ENCODE measurements at places on chromosomes 13 and 19.

DNA sequence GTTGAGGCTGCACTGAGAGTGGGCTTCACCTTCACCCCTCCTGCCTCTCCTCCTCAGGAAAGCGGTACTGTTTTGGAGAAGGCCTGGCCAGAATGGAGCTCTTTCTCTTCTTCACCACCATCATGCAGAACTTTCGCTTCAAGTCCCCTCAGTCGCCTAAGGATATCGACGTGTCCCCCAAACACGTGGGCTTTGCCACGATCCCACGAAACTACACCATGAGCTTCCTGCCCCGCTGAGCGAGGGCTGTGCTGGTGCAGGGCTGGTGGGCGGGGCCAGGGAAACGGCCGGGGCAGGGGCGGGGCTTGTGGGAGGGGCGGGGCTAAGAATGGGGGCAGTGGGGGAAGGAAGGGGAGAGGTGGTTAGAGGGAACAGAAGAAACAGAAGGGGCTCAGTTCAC lies 7.5 kb downstream of the CYP2A13 start:
- DNase-seq = no peak

DNA sequence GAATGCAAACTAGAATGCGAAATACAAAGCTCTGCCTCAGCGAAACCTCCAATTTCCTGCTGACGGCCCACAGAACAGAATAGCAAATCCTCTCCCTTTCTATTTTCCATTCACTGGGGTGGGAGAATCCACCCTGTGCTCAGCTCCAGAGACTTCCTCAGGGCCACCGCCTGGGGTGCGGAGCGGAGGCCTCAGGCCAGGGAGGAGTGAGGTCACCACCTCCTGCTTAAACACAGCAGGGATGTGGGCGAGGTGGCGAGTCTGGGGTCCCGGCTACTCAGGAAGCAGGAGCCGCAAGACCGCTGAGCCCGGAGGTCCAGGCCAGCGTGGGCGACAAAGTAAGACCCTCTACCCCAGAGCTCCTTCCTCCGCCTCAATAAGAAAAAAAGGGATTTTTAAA lies 666 bp upstream of the ZNF320 start:
- no peak for DNase-seq

- no peak for DNase-seq
Measured at GRCh38 chr13:54144828-54145227, 1116.2 kb downstream of the OLFM4 start.

DNA sequence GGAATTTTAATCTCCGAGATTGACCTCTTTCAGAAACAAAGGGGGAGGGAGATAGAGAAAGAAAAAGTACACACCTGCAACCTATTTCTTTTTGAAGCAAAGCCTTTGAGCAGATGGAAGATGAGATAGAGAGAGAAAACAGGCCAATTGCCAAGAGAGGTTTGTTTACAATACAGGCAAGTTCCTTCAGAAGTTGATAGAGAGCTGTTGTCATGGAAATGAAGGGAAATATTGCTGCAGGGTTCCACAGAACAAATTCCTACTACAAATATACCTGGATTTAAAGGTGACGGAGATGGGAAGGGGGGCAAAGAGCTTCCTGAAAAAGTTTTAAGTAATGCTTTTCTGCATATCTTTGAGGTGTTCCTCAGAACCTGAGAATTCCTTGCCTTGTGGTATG lies 388.4 kb downstream of the NDFIP2 start:
- DNase-seq = no peak

DNA sequence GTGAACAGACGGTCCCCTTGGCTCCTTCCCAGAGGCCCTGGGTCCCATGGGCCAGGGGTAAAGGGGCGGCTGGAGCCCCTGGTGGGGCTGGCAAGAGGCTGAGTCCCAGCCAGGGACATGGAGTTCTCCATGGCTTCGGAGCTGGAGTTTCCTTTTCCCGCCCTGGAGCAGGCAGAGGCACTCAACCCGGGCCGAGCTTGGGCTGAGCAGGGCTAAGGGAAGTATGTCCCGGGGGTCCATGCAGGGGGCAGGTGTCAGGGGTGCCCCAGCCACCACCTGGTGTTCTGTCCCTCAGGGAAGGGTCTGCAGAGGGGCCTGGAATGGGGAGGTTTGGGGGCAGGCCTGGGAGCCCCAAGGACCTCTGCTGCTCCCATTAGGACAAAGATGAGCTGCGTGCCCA lies 54.0 kb upstream of the TPM4 start:
- no peak for DNase-seq

DNA sequence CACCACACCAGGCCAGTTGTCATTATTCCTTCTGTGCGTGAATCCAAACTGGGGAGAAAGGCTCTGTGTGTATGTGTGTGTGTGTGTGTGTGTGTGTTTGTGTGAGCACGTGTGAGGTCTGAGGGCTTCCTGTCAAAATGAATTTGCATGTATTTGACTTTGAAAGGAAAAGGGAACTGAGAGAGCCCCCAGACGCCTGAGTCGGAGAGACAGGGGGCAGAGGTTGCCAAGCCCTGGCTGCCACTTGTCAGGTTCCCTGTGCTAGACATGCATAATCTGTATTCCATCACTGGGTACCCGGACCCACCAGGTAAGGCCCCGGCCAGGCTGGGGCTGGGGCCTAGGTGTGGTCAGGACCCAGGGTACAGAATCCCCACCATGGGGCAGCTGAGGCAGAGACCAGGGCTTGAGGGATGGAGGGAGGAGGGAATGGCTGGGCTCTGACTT lies at the start of gene CLEC17A:
Gene CLEC17A (plus strand): TSS at position 191 of the 447 bp plus-strand sequence. CDS start 77 bp downstream, at position 268.
- peak; percentile 95 for DNase-seq

DNA sequence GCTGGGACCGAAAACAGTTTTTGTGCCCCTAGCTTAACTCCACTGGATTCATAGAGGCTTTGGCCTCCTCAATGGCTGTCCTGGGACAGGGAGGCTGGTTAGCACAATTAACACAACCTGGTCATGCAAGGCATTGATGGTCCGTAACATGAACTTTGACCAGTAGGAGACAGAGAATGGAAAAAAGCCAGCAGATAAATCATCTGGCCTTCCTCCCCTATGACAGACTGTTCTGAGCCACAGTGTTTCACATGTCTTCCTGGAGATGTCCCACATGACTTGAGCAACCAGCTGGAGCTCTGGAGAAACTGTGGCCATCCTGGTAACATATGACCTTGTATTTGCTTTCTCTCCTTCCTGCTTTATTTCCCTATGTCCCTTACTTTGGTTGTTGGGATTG lies 244.2 kb downstream of the UQCRFS1 start:
- DNase-seq = no peak

GRCh38 chr13:34583181-34583580 lies 358.9 kb upstream of the NBEA start:
- DNase-seq = no peak

- DNase-seq = peak; percentile 71
Measured at GRCh38 chr13:87536899-87537298, 134.3 kb upstream of the SLITRK5 start.

DNA sequence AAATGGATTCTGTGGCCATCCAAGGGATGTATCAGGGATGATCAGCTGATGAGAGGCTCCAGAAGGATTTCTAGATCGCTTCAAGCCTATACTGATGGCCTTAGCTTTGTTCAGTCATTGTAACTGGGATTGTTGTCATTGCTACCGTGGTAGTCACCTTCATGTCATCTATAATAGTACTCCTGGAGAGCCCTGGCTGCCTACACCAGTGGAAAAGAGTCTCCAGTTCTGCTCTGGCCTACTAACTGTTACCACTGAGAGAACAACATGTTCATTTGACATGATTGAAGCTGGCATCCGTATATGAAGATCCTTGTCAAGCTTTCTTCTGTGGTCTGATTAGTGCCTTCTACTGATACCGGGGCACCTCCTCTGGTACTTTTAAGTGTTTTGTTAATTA lies 131.3 kb downstream of the B3GLCT start:
- DNase-seq = no peak

DNA sequence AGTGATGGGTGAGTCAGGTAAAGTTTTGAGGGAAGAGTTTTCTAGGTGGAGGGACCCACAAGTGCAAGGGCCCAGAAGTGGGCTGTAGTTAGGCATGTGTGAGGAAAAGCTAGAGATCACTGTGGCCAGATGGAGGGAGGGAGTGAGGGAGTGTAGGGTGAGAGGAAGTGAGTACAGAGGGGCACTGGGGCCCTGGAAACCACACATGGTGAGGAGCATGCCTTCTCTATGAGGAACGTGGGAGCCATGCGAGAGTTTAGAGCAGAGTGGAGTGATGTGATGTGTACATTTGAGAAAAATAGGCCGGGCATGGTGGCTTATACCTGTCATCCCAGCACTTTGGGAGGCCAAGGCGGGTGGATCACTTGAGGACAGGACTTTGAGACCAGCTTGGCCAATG lies 14.7 kb upstream of the SHKBP1 start:
- no peak for DNase-seq

GRCh38 chr13:111551204-111551820 lies 230.9 kb downstream of the TEX29 start:
- no peak for DNase-seq

GRCh38 chr19:13503570-13504235 lies 2.6 kb downstream of the CACNA1A start:
- DNase-seq = no peak

- DNase-seq = no peak
Measured at GRCh38 chr19:17103177-17103576, 27.6 kb downstream of the MYO9B start.

GRCh38 chr19:51654783-51655182 lies 8.2 kb upstream of the SIGLEC14 start:
- DNase-seq = no peak

DNA sequence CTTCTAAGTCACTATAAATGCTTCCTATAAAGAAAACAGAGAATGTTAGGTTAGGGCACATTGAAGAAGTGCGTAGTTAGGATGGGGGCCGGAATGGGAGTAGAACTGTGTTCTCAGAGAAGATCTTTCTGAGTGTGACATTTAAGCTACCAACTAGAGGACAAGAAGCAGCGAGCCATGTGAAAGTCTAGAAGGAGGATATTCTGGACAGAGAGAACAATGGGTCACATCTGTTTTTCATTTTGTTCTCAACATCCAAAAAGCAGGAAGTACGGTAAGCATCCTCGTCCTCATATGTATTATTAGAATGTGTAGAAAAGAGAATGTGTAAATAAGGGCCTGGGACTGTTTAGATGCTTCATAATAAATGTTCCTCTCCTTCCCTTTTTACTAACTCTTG lies 44.5 kb upstream of the PARP4 start:
- no peak for DNase-seq

GRCh38 chr19:39637891-39638290 lies 17.8 kb upstream of the LGALS16 start:
- DNase-seq = no peak

- DNase-seq = peak; percentile 90
Measured at GRCh38 chr19:19034204-19034624, 811 bp downstream of the ARMC6 start.

DNA sequence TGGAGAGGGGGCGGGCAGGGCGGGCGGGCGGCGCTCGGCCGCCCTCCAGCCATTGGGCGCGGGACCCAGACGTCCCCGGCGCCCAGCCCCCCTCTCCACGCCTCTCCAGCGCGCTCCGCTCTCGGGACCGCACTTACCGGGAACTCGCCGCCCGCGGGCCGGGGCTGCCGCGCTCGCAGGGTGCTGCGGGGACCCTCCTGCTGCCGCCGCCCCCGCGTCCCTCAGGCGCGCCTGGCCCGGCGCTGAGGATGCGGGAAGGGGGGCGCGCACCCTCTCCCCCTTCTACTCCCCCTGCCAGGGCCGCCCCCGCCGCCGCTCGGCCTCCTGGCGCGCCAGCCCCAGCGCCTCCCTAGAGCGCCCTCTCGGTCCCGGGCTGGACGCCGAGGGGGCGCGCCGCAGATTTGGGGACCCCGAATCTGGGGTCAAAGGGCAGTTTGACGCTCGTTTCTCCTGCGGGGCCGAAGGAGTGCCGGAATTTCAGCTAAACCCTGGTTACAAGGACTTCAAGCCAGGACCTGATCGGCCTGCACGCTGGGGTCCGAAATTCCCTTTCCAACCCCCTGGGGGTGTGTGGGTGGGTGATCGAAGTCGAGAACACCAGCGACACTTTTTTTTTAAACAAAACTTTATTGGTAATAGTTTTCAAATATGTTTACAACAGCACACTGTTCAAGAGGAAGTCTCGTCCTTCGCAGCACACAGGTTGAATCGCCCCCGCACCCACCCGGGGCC lies 696 bp upstream of the SAMD1 start:
- peak; percentile 85 for DNase-seq

DNA sequence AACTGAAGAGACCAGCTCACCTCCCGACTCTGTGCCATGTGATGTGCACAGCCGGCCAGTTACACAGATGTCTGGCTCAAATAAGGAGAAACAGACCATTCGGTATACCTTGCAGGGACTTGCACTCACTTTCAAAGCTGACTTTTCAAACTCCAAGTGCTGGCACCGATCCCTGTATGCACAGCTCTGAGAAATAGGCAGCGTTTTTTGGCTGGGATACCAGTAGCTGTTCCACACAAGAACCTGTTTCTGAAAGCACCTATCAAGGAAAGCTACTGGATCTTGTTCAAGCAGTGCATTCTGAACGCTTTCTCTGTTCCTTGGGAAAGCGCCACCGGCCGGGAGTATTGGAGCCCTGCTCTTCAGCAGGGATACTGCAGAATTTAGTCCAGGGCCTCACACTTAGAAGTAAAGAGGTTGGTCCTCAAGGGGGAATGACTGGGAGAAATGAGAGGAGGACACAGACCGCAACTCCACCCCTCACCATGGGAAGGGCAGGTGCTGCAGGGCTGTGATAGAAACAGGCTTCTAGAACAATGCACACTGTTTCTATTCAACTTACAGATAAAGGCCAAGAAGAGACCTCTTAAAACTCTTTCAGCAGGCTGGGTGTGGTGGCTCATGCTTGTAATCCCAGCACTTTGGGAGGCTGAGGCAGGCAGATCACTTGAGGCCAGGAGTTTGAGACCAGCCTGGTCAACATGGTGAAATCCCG lies 53.6 kb upstream of the PABPC3 start:
- no peak for DNase-seq

DNA sequence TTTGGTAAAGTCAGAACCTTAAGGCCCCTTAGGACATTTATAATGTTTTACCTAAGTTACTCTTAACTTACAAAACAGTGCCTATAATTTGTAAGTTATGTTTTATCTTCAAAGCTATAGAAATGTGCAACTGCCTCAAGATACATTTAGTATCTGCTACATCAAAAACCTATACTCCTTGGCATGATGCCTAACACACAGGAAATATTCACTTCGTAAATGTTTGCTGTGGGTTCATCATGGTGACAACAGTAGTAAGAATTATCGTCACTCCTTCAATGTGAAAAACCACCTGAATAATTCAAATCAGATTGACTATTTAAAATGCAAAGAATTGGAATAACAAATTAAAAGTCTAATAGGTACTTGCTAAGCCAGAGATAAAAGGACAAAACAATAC lies 184.1 kb downstream of the DIAPH3 start:
- no peak for DNase-seq

- no peak for DNase-seq
Measured at GRCh38 chr13:30928978-30929377, 3.5 kb upstream of the TEX26 start.

DNA sequence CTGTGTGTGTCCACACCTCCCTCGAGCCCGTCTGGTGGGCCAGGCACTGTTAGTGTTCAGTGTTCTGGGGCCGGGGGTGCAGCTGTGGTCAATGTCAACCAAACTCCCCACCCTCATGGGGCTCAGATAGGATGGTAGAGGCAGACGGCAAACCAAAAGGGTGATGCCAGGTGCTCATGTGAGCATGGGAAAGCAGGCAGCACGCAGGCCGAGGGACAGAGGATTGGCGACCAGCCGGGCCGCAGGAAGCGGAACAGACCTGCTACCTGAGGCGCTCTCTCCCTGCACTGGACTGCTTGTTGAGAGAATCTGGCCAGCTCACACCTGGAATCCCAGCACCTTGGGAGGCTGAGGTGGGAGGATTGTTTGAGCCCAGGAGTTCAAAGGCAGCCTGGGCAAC lies 29.1 kb downstream of the DHX34 start:
- DNase-seq = no peak

Measured in GM12865 (cell line).